ENCODE measurements at places on chromosomes 7 and 10. TPM values are rescaled to one million over a fixed set of nuclear protein-coding genes. Genes with fewer than 3 reads are reported as not detected.

- H3K27me3 ChIP-seq = no peaks in the 10 kb centered on the region
- H3K27ac ChIP-seq = peak overlapping the region; percentile 13
- no peaks in the 10 kb centered on the region for H3K4me1 ChIP-seq
- H3K4me3 ChIP-seq = no peak overlapping the region
- H3K36me3 ChIP-seq = no peaks in the 10 kb centered on the region
- DNase-seq = no peak
Measured at GRCh38 chr7:157318015-157318706, 18.6 kb upstream of the DNAJB6 start.

DNA sequence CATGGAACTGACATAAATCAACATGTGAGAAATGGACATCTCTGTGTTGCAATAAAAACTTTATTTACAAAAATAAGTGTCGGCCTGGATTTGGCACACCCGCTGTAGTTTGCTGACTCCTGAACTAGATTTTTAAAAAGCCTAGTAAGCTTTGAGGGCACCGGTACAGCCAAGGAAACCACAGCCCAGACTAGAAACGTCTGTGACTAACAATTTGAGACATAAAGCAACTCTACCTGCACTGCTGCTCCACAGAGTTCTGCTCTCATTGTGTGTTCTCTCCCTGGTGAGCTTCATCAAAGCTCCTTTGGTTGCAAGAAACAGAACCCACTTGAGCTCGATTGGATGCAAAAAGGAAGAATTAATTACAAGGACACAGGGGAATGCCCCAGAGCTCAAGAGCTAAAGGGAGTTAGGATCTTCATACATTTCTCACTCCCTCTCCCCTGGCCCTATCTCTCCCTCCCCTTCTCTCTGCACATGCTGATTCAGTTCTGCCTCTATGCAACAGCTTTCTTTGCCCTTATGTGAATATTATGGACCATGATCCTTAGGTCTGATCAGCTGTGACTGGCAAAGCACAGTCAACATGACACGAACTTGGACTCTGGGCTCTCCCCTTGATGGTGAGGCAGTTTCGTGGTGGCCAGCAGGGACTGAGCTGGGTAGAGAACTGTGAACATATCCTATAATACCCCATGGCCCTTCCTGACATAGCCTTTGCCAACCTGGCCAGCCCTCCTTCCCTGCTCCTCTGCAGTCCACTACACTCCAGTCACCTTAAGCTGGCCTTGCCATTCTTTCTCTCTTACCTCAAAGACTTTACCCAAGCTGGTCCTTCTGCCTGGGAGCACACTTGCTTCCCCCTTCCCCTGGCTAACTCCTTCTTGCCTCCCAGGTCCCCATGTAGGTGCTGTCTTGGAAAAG lies 77.5 kb upstream of the YAE1 start:
- no peaks in the 10 kb centered on the region for H3K4me1 ChIP-seq
- no peaks in the 10 kb centered on the region for H3K36me3 ChIP-seq
- no peak for DNase-seq
- H3K4me3 ChIP-seq = no peak overlapping the region
- no peak overlapping the region for H3K27ac ChIP-seq
- no peaks in the 10 kb centered on the region for H3K27me3 ChIP-seq

CRHR2 gene
- not detected for total RNA-seq

FGFR2 gene
- 55.8 TPM for total RNA-seq

Measured in upper lobe of left lung (tissue), 6 donors.